ENCODE measurements at places on chromosomes 3 and 15.

DNA sequence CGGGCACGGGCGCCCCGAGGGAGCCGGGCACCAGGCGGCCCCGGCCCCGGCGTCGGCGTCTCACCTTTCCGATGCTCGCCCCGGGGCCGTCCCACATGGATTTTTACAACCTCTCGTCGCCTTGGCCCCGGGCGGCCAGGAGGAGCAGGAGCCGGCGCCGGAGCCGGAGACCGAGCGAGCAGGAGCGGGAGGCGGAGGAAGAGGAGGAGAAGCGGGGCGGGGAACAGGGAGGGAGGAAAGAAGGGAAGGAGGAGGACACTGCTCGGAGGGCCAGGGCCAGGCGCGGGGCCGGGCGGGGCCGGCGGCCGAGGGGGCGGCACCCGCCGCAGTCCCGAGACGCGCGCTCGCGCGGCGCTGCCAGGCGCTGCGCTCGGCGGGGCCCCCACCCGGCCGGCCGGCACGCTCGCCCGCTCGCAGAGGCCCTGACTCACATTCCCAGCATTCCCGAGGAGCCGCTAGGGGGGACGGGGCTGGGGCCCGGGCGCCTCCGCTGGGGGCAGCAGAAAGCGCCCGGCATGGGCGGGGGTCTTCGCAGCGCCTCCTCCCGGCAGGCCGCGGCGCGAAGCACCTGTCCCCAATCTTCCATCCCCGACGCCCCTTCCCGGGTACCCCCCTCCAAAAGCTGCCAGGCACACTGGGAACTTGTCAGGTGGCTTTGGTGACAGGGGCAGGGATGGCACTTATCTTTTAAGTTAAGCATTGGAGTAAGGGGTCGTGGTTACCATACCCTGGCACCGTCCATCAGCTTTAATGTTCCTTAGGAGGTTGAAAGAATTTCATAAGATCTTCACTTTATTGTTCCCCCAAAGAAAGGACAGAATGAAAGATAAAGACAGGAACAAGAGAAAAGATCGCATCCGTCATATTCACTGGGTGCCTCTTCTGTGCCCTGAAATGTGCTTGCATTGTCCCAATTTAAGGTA lies at the start of gene ERC2:
Gene ERC2 (minus strand): TSS at position 284 of the 923 bp plus-strand sequence.
- DNase-seq = no peak

DNA sequence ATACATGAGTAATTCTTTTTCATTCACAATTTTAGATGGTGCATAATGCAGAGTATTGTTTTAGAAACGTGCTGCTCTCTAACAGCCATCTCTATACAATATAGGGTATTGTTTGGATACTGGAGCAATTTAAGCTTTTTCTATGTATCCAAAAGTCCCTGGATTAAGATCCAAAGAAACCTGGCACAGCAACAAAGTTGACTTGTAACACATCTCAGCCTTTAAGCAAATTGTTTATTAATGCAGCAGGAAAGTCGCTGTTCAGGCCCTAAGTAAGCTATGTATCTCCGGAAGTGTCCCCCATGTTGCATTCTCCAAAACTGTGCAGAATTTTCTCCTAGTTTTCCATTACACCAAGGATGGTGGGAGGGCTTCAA lies 7.3 kb downstream of the VGLL4 start:
- DNase-seq = no peak

DNA sequence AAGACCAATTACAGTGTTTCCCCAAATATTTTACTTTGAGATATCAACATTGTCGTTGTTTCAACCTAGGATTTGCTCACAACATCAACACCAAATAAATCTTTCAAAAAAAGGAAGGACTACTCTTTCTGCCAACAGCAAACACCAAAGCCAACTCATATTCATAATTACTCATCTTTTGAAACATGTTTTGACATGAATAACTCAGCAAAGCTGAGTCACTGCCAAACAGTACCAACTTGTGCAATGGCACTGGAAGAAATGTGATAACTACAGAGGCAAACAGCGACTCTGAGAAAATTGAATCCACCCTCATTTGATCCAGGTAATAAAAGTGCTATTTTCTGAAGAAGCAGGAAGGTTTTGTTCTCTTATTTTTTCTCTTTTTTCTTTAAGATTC lies 67.2 kb downstream of the PEX5L start:
- DNase-seq = no peak

GRCh38 chr3:183354325-183354831 lies 74.0 kb downstream of the MCF2L2 start:
- no peak for DNase-seq

DNA sequence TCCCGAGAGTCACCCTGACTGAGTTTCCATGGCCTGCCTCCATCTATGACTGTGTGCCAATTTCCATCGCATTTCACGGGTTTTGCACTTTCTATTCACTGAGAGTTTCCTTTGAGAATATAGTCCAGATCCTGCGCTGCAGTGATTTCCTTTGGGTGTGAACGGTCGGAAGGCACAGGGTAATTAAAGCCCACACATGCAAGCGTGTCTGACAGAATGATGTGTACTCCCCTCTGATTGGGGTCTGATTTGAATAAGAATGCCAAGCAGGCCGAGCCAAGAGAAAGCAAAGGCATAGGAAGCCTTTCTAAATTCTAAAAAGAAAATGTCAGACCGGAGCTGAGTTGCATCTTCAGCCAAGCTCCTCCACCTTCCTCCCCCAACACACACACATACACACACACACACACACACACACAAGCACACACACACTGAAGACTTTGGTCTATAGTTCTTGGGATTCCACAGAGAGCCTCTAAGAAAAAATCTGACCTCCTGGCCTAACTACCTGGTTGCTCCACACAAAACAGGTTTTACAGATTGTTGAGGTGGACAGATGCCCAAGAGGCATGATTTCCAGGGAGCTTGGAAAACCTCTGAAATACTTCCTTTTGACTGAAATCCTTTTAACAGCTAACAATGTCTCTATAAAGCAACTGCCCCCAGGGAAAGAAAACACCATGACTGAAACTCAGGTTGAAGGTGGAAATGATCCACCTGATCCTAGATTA lies 59.7 kb upstream of the LRRN1 start:
- no peak for DNase-seq

DNA sequence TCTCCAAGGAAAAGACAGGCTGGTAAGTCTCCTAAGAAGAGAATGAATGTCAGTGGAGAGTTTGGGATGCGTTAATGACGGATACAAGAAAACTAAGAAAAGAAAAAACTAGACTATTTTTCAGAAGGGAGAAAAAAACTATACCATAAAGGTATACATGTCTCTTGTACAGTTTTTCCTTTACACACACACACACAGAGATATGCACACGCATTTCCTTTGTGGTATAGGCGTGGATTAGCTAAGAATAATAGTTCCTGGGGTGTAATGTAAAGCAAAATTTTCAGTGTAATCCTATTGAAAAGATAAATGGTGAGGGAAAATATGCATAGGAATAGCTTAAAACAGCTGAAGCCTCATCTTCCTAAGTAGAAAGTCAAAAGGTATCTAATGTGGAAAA lies 36.3 kb downstream of the GABPB1 start:
- DNase-seq = no peak

DNA sequence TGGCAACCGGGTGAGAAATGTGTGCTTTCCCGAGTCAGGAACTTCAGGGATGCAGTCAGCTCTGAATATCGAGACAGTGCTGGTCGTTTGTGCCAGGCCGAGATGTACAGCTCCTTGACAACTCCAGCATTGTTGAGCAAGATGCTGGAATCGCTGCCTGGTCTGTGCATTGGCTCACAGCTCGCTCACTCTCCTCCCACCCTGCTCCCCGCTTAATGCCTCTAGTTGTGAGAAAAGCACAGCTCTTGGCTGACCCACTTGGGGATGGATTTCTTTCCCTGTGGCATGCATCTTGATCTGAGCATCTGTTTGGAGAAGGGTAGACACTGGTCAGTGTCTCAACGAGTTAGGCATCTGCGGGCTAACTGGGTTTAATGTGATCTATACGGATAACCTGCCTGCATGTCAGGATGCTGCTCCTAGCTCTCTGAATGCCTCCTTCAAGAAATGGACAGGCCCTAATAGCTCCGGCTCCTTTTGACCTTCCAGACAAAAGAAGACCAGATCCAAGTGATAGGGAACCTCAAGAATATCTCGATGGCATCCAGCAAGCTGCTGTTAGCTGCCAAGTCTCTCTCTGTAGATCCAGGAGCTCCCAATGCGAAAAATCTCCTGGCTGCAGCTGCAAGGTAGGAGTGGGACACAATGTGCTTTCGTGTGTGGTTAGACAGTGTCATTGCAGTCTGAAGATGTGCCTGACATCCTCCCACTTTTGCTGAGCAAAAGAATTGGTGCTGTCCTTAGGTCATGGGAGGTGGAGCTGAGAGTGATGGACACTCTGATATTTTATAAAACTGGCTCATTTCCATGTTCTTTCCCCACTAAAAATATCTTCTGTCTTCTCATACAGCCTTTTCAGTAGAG lies 302.2 kb upstream of the TPM1 start:
- DNase-seq = no peak

GRCh38 chr15:96365781-96366525 lies 35.5 kb downstream of the NR2F2 start:
- no peak for DNase-seq

DNA sequence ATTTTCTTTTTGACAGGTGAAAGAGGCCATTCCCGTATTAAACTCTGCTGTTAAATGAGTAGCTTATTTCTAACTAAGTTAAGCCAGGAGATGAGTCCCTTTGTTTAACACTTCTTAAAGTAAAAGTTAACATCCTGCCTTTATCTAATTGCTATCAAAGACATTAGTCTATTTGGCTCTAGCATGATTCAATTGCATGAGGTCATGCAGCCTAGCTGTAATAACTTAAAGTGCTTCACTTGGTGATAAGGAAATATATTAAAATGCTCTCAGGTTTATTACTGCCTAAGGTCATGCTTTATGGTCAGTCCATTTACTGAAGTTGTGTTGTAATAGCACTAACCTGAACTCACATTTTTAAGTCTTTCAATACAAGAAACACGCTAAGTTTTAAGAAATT lies 82.3 kb upstream of the MLF1 start:
- no peak for DNase-seq

DNA sequence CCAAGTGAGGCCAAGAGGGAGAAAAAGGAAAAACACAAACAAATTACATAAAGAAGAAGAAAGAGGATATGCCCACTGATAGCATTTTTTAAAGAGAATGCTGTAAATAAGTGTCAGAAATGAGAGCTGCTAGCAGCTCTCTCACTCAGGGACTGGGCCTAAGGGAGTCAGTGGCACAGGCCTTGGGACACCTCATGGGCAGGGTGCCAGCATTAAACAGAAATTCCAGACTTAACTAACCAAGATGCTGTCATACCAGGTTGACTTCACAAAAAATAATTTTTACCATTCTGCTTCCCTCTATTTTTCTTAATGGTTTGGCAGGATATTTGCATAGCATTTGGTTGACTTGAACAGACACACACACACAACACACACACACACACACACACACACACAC lies 92.3 kb upstream of the ADAMTSL3 start:
- no peak for DNase-seq

DNA sequence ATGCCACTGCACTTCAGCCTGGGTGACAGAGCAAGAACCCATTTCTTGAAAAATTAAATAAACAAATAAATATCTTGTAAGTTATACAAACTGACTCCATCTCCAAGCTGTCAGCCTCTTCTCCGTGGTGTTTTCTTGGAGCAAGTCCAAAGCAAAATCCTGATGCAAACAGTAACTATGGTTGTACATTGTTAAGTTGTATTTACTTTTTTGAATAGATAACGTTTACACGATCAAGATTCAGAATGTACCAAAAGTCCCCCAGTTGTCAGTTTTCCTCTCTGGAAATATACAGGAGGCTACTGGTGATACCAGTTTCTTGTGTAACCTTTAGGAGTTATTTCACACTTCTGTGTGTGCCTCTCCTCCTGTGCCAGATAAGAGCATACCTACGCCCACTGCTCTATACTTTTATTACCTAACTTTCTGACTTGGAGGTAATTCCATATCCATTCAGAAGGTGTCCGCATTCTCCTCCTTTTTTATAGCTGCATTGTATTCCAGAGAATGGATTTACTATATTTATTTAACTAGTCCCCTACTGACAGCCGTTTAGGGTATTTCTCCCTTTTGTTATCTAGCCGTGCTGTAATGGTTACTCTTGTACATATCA lies 14.2 kb downstream of the CMTM7 start:
- DNase-seq = no peak

- DNase-seq = no peak
Observed at GRCh38 chr3:60176614-60177013, 1074.6 kb downstream of the FHIT start.

DNA sequence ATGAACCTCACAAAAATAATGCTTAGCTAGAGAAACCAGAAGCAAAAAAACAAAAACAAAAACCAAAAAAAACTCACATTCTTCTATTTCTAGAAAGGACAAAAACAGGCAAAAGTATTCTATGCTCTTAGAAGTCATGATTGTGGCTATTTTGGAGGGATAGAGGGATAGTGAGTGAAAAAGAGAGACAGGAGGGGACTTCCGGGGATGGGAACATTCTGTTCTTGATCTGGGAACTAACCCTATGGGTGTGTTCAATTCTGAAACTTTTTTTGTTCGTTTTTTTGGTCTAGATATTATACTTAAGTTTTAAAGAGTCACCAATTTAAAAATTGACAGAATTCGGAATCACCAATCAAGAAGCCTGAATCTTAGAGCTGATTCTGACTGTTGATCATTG lies 120.0 kb upstream of the TPM1 start:
- no peak for DNase-seq

DNA sequence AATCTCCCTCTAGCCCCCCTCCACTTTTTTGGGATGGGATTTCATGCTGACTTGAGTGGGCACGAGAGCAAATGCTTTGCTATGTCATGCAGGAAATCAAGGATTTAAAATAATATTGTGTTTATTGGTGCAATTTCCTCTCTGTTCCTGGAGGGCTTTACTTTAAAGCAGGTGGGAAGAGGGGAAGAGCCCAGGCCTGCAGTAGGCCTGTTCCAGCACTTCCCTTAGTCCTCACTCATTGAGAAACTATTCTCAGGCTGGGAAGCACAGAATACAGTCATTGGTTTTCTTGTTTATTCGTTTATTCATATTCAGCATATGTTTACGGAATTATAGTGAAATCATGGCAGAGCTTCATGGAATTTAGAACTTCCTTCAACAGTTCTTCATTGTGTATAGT lies 41.7 kb upstream of the SPSB4 start:
- DNase-seq = no peak

- DNase-seq = no peak
Observed at GRCh38 chr3:191397771-191398170, 63.2 kb upstream of the PYDC2 start.

DNA sequence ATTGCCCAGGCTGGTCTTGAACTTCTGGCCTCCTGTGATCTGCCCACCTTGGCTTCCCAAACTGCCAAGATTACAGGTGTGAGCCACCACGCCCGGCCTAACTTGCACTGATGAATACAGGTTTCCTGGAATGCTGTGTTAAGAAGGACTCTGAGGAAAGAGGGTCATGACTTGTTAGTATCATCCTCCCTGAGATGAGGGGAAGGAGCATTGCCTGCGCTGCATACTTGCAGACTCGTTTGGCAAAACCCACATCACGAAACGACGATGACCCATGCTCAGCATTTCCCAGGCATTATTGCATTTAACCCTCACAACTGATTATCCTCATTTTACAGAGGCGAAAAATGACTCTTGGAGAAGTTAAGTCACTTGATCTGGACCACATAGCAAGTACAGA lies 18.9 kb downstream of the COLQ start:
- no peak for DNase-seq
